Lower leg skin (tissue), 4 donors: ENCODE measurements at places on chromosomes 1 and 21. TPM values are rescaled to one million over a fixed set of nuclear protein-coding genes. Genes with fewer than 3 reads are reported as not detected.

DNA sequence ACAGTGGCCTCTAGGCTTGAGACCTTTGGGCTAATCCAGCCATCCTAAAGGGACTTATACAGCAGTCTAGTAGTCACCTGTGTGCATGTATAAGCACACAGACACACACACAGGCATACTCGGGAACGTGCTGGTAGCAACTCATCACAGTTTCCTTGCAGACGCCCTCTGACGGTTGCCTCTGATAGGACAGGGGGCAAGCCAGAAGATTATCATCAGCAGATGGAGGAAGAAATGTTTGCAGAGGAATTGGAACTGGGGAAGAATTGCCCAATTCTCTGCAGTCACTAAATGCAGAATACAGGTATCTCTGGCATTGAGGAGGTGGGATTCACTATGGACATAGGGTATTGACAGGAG, 222.2 kb downstream of the C1orf94 start:
- DNase-seq = peak; percentile 32

CATSPERE gene
- total RNA-seq = 0.25 TPM

DNA sequence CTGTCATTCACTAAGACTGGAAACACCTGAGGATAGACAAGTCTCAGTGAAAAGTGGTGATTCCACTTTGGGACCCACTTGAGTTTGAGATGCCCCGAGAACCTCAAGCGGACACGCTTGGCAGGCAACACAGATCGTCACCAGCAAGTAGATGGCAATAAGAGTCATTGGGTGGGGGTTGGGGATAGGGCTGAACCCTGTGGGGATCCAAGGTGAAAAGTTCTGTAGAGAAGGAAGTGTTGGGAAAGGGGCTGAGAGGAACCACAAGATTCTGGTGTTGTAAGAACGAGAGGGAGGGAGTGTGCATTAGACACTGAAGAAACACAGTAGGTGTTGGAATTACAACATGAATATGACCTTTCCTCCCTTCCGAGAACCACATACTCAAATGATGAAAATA, 45.4 kb upstream of the TDRD10 start:
- DNase-seq = no peak

- no peak for DNase-seq
These were observed 46.5 kb downstream of the FH start for GRCh38 chr1:241473026-241473425.

DNA sequence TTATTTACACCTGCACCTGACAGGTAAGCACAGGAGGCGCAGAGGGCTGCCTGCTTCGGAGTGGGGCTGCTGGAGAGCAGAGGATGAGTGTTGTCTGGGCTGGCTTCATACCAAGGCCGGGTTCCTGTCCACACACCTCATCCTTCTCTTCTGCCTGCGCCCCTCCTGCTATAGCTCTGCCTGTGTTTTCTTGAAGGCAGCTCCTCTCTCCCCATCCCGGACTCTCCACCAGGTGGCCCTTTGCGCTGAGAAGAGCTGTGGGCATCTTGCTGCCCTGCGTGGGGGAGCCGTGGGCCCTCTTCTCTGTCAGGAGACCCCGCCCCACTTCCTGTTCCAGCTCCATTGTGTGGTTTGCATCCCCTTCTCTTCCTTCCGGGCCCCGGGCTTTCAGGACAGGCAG, 35.0 kb downstream of the ARHGEF10L start:
- no peak for DNase-seq

- DNase-seq = no peak
These were observed 89.4 kb upstream of the JAK1 start for GRCh38 chr1:65055747-65056146.

DNA sequence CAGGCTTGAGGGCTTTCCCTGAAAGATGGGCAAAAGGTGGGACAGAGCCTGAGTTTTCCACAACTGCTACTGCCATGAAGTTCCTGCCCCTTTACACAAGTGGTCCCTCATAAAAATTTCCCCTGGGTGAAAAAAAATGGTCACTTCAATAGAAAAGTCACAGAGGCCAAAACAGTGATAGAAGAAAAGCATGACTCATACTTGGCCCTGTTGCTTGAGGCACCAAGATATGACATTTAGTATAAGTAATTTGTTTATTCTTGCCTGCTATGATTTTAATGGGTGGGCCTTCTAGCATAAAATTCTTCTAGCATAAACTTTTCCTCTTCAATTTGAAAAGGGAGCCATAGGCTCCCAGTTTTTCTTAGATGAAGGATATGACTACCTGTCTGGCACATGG, 280.2 kb downstream of the DPYD start:
- DNase-seq = no peak

AQP10 gene
- not detected for total RNA-seq

- no peak for DNase-seq
These were observed 11.9 kb downstream of the XPR1 start for GRCh38 chr1:180643693-180644092.

- no peak for DNase-seq
These were observed 131.2 kb downstream of the TRABD2B start for GRCh38 chr1:47865881-47866535.

TAS1R1 gene
- total RNA-seq = not detected

CFAP74 gene
- total RNA-seq = not detected

- no peak for DNase-seq
These were observed 4.7 kb upstream of the NDUFS5 start for GRCh38 chr1:39021426-39021825.

DNA sequence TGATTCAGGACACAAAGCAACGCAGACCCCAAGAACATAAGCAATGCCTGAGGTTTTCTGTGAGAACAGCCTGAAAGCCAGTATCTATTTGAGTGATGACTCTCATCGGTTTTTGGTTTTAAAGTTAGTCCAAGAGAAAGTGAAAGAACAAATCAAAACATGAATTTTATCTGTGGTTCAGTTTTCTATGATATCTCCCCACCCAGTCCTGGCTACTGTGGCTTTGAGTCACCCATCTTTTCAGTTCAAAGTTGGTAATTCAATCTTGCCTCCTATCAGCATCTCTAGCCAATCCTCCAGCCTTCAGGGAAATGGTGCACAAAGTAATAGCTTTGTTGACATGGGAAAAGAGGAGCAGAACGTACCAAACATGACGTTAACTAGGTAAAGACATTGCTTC, 40.5 kb upstream of the KRTAP19-8 start:
- DNase-seq = no peak

SPRR2F gene
- not detected for total RNA-seq

DNA sequence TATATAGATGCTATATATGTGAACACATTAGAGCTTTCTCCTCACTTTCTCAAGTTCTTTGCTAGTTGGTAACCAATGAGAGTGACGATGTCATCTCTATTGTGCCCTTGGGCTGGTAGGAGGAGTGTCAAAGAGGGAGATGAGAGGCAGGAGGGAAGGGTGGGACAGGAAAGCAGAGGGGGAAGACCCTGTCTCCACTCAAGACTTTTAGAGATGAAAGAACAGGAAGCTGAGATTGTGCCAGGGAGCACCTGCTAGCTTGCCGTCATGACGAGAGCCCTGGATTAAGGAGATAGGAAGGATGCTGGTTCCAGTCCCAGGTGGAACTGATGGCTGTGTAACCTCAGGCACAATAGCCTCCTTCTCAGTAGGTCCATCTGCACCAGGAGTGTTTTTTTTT, 16.7 kb downstream of the CNR2 start:
- DNase-seq = no peak

- DNase-seq = no peak
These were observed 151.3 kb downstream of the CLIC6 start for GRCh38 chr21:34820051-34820450.

DNA sequence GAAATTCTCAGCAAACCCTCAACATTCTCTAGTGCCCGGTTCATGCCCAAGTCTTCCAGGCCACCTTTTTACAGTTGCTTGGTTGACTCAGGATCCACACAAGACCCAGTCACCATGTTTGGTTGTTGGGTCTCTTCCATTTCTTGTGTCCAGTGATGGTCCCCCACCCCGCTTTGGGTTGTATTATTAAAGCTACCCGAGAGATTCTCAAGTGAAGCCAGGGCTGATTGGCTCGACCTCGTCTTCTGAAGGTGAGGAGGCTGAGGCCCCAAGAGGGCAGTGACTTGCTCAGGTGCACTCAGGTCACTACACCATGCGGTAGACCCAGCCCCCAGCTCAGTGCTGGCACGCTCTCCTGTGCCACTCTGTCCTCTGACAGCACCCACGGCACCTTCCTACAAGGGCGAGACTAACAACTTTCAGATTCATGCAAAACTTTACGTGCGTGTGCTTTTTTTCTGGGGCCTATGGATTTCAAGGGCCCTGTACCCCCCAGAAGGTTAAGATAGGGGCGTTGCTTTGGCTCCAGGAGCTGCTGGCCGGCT, 50.3 kb downstream of the CAPN9 start:
- DNase-seq = no peak

DNA sequence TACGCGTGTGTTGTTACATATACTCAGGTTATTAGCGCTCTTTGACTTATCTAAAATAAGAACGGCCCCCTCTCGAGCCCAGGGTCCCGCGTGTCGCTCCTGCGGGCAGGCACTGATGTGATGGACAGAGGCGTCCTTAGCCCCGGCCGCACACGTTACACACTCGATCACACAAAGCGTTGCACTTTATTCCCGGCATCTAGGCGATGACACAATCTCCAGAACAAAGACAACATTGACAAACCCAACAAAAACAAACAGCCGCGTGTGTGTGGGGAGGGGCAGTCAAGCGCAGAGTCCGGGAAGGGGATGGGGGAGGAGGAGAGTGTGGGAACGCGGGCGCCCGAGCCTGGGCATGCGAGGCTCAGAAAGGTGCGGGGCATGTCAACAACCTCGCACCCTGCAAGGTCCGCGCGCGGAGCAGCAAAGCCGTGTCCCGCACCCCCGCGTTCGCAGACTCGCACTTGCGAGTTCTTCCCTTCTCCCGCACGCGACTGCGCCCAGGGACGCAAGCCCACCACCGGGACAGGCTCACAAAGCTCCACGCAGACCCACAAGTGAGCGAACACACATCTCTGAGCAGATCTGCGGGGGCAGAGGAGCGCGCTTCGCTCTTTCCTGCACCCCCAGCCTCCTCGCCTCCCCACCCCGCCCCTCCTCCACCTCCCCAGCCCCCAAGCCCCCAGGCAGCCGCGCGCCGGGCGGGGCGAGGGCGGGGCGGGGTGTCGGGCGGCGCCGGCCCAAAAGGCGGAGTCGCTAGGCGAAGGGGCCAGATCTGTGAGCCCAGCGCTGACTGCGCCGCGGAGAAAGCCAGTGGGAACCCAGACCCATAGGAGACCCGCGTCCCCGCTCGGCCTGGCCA, at the start of gene EFNA1:
EFNA1 (plus strand) TSS at position 772 of the 862 bp plus-strand sequence. CDS start 102 bp downstream, outside the sequence.
- DNase-seq = peak; percentile 93
